Activated naive CD8-positive, alpha-beta T cell treated with anti-CD3 and anti-CD28 coated beads, Interleukin-2, amount 10 ng/mL, durations not matched to agents 7 days and 5 days (primary cell): ENCODE measurements at places on chromosomes 1 and 21. TPM values are rescaled to one million over a fixed set of nuclear protein-coding genes. Genes with fewer than 3 reads are reported as not detected.

- H3K27ac ChIP-seq: no peak overlapping the region
- DNase-seq: no peak
- H3K4me3 ChIP-seq: no peak overlapping the region
Measured at GRCh38 chr21:24123785-24124184, 1483.5 kb downstream of the MRPL39 start.

DNA sequence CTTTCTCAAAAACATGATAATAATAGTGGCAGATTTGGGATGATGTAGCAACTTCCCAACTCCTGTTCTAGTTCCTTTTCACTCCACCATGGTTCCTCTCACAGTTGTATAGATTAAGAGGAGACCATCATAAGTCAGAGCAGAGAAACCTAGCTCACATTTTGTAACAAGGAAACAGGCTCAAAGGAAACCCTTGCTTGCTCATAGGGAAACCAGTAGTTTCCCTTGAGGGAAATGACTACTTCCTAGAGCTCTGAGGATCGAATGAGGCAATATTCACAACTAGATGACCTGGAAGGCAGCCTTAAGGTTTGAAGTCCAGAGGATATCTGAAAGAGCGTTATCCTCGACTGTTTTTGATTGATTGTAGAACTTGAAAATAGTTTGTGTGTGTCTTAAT, 76.1 kb upstream of the C8B start:
- H3K4me1 ChIP-seq: no peaks in the 10 kb centered on the region
- H3K27me3 ChIP-seq: peaks cover 3% of the 10 kb centered on the region
- no peak overlapping the region for H3K4me3 ChIP-seq
- H3K27ac ChIP-seq: no peak overlapping the region

GRCh38 chr1:66276218-66276617, 257.7 kb upstream of the SGIP1 start:
- no peak for DNase-seq
- H3K27ac ChIP-seq: peak overlapping the region; percentile 91
- peak overlapping the region; percentile 82 for H3K4me3 ChIP-seq
- peaks cover 82% of the 10 kb centered on the region for H3K4me1 ChIP-seq

- peaks cover 3% of the 10 kb centered on the region for H3K27me3 ChIP-seq
- DNase-seq: no peak
- peaks cover 4% of the 10 kb centered on the region for H3K4me1 ChIP-seq
- no peaks in the 10 kb centered on the region for H3K36me3 ChIP-seq
Measured at GRCh38 chr1:183735069-183735860, 69.7 kb upstream of the RGL1 start.

DNA sequence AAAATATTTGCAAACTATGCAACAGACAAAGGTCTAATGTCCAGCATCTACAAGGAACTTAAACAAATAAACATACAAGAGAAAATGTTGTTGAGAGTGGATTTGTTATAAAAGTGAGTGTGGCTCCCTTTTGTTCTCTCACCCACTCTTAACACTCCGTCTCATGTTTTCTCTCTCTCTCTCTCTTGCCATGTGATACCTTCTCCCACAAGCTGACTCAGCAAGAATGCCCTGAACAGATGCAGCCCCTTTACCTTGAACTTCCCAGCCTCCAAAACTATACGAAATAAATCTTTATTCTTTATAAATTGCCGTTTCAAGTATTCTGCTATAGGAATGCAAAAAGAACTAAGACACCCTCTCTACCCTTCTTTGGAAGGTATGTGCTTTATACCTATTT, 234.1 kb downstream of the ADGRL2 start:
- DNase-seq: no peak
- no peaks in the 10 kb centered on the region for H3K4me1 ChIP-seq
- H3K27ac ChIP-seq: no peak overlapping the region
- no peaks in the 10 kb centered on the region for H3K27me3 ChIP-seq
- no peak overlapping the region for H3K4me3 ChIP-seq

DNA sequence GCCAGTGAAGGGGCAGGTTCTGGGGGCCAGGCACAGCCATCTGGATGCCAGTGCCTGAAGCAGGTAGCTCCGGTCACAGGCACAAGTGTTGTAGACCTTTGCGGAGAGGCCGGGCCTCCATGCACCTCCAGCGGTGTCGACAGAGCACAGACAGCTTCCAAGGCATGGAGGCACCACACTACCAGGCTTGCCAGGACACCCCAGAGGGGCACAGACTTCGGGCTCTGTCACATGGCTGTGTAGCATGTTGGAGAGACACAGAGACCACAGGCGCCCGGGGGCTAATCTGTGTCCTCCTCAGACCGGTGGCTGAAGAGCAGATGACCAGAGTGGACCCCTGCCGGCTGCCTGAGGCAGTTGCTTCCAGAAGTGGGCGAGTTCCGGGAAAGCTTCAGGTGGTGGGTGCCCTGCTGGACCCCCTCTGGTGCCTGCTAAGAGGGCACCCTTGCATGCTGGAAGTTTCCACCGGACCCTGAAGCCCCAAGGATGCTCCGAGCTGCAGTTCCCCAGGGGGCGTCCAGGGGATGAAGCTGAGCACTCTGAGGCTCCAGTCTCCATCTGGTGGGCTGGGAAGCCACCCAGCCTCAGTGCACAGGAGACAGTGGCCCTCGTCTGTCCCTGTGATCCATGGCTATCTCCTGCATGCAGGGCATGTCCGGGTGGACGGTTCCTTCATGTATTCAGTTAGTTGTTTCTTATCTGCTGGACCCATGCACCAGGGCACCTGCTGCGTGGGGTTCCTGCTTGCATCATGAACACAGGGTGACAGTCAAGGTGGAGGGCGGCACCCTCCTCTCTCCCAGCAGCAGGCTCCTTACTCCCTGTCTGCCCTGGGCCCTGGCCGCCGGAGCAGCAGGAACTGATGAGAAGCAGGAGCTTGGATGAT, 82.4 kb downstream of the OBSCN start:
- no peak overlapping the region for H3K4me3 ChIP-seq

GRCh38 chr1:151530461-151530860, 9.6 kb upstream of the TUFT1 start:
- no peaks in the 10 kb centered on the region for H3K36me3 ChIP-seq
- no peak overlapping the region for H3K4me3 ChIP-seq
- H3K27me3 ChIP-seq: no peaks in the 10 kb centered on the region
- no peak for DNase-seq
- H3K27ac ChIP-seq: no peak overlapping the region

GRCh38 chr1:170376801-170377385, 155.1 kb upstream of the GORAB start:
- DNase-seq: no peak
- no peaks in the 10 kb centered on the region for H3K36me3 ChIP-seq
- no peaks in the 10 kb centered on the region for H3K4me1 ChIP-seq
- no peak overlapping the region for H3K27ac ChIP-seq
- no peak overlapping the region for H3K4me3 ChIP-seq

GRCh38 chr1:41632781-41633575, 148.5 kb upstream of the EDN2 start:
- DNase-seq: no peak
- H3K27me3 ChIP-seq: no peaks in the 10 kb centered on the region
- peaks cover 28% of the 10 kb centered on the region for H3K4me1 ChIP-seq
- peaks cover 6% of the 10 kb centered on the region for H3K36me3 ChIP-seq

- H3K27me3 ChIP-seq: peaks cover 32% of the 10 kb centered on the region
- peaks cover 8% of the 10 kb centered on the region for H3K4me1 ChIP-seq
- H3K4me3 ChIP-seq: no peak overlapping the region
- no peak for DNase-seq
- H3K36me3 ChIP-seq: no peaks in the 10 kb centered on the region
- H3K27ac ChIP-seq: no peak overlapping the region
Measured at GRCh38 chr1:204826970-204827369, 43.7 kb upstream of the NFASC start.

- no peaks in the 10 kb centered on the region for H3K36me3 ChIP-seq
- H3K4me1 ChIP-seq: no peaks in the 10 kb centered on the region
- no peak overlapping the region for H3K4me3 ChIP-seq
- peaks cover 25% of the 10 kb centered on the region for H3K27me3 ChIP-seq
- H3K27ac ChIP-seq: no peak overlapping the region
Measured at GRCh38 chr1:43137445-43138052, 34.5 kb downstream of the EBNA1BP2 start.

DNA sequence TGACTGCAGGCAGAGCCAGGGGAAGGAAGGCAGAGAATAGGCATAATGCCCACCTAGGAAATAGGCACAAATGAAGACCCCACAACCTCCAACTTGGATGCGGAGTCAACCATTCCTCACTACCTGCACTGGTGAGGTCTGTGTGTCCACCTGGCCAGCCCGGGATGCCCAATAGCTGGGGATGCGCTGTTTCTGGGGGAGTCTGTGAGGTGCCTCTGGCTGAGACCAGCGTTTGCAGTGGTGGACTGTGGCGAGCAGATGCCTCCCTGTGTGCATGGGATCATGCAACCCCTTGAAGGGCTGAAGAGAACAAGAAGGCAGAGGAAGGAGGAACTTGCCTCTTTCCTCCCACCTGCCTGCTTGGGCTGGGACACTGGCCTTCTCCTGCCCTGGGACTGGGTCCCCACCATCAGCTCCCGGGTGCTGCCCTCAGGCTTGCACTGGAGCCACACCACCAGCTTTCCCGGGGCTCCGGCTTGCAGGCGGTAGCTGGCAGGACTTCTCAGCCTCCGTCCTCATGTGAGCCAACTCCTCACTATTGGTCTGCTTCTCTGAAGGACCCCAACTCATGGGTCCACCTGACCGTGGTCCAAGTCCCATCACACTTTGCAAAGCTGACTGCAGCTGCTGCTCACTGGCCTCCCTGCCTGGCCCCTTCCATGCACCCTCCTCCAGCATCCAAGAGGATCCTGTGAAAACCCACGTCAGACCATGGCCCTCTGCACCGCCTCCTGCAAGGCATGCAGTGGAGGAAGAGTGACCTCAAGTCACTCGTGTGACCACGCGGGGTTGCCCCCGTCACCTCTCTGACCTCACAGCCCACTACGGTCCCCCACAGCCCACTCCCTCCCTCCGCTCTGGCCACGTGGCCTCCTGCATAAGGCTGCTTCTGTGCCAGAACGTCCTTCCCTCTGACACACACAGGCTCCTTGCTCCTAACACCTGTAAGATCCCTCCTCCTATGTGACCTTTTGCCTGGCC, 2.7 kb upstream of the PDE9A start:
- peaks cover 8% of the 10 kb centered on the region for H3K4me1 ChIP-seq
- no peak for DNase-seq
- no peak overlapping the region for H3K27ac ChIP-seq
- no peaks in the 10 kb centered on the region for H3K36me3 ChIP-seq

GRCh38 chr1:8294170-8294697, 23.7 kb upstream of the SLC45A1 start:
- no peaks in the 10 kb centered on the region for H3K4me1 ChIP-seq
- no peaks in the 10 kb centered on the region for H3K36me3 ChIP-seq
- no peak overlapping the region for H3K27ac ChIP-seq
- no peak overlapping the region for H3K4me3 ChIP-seq
- no peak for DNase-seq

DNA sequence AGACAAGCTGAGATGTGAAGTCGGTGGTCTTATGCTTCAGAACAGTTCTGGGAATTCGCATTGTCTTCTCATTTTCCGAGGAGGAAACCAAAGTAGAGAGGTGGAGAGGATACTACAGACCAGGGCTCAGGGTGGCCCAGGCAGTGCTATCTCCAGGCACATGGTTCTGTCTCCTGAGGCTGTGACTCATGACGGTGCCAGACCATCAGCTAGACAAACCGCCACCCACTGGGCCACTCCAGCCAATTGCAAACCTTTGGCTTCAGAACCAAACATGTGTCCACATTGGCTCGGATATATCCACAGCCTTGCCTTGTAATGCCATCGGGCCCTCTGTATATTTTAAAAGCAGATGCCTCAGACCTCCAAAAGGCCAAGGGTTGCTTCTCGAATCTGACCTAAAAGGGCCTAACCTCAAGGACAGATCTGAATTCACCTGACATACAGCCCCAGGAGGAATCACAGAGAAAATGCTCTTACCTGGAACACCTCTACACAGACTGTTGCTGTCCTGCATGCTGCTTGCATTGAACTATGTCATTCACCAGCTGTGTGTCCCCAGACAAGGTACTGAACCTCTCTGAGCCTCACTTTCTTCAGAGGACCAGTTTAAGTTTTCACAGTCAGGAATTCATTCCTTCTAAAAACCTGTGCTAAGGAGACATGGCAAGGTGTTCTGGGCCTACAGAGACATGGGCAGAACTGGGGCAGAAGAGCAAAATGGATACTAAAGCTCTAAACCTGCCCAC, 224.9 kb upstream of the JUN start:
- no peak overlapping the region for H3K27ac ChIP-seq
- no peaks in the 10 kb centered on the region for H3K36me3 ChIP-seq
- peaks cover 5% of the 10 kb centered on the region for H3K27me3 ChIP-seq

- H3K27ac ChIP-seq: no peak overlapping the region
- DNase-seq: no peak
- H3K4me1 ChIP-seq: no peaks in the 10 kb centered on the region
- H3K27me3 ChIP-seq: peaks cover 6% of the 10 kb centered on the region
- H3K36me3 ChIP-seq: no peaks in the 10 kb centered on the region
Measured at GRCh38 chr1:230335861-230336522, 90.1 kb downstream of the PGBD5 start.

DNA sequence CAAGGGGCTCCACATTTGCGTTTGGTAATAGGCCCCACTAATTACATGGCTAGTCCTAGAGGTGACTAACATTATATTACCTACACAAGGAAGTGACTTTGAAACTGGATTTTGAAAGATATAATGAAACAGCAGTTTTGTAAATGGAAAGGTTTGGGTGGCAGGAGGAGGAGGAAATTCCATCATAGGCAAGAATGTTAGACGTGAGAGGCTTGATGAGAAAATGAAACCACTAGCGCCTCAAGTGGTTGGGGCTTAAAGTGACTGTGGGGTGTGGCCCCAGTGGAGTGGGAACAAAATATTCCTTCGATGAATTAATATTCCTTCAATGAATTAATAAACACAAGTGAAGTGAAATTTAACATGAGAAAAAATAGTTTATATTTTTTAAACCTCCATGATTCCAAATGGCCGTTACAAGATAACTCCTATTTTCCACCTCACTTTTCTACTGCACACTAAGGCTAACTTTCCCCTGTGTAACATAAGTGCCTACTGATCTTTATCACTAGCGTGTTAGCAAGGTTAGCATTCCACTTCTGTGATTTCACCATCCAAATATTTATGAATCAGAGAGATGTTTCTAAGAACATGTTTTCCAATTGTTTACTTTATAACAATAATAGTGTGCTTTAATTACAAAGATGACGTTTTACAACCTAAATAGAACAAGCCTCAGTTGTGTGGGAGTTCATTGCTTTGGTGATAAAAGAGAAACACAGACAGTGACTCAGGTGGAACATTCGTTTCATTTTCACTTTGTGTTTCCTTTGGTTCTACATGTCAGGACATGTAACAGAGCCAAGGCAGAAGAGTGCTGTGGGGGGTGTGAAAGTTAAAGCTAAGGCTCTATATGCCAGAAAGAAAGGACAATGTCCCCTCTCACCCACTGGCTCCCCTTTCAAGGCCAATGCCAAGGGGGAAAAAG, 12.5 kb upstream of the ATF3 start:
- H3K4me1 ChIP-seq: peaks cover 18% of the 10 kb centered on the region
- H3K4me3 ChIP-seq: peak overlapping the region; percentile 82
- peaks cover 6% of the 10 kb centered on the region for H3K36me3 ChIP-seq

- no peak for DNase-seq
- peaks cover 2% of the 10 kb centered on the region for H3K27me3 ChIP-seq
- H3K27ac ChIP-seq: no peak overlapping the region
- no peak overlapping the region for H3K4me3 ChIP-seq
- H3K36me3 ChIP-seq: no peaks in the 10 kb centered on the region
Measured at GRCh38 chr1:180254496-180254819, 24.4 kb downstream of the LHX4 start.

The SH2D1B gene
- total RNA-seq: not detected

The ADGRL4 gene
- not detected for total RNA-seq

The NECAP2 gene
- 110 TPM for total RNA-seq

The ARMH1 gene
- 105 TPM for total RNA-seq

The IFI44 gene
- 180 TPM for total RNA-seq
